Stimulated activated CD4-positive, alpha-beta T cell treated with anti-CD3 and anti-CD28 coated beads, Interleukin-12 subunit alpha, Interleukin-12 subunit beta, amount 100 ng/mL, for 24 hours (primary cell): ENCODE measurements at places on chromosomes 1 and 21.
A peak's percentile ranks its signal among the peaks of the same experiment; 100 is the strongest.

GRCh38 chr1:58762806-58763205, 21.0 kb downstream of the JUN start:
- DNase-seq = no peak

DNA sequence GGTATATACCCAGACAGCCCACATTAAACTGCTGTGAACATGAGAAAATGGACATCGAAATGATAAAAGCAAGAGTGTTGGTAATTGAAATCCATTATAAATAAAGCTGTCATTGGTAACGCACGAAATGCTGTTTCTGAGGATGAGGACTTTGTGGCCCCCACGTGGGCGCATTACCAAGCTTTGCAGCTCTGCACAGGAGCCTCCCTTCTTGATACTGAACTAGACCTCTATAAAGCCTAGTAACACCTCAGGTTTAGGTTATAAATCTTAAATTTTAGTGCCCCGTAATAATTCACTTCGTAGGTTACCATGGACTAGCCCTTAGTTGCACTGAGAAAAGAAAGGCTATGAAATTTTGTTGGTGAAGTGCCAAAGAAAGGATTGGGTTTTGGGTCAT, 45.4 kb downstream of the ADARB1 start:
- no peak for DNase-seq

DNA sequence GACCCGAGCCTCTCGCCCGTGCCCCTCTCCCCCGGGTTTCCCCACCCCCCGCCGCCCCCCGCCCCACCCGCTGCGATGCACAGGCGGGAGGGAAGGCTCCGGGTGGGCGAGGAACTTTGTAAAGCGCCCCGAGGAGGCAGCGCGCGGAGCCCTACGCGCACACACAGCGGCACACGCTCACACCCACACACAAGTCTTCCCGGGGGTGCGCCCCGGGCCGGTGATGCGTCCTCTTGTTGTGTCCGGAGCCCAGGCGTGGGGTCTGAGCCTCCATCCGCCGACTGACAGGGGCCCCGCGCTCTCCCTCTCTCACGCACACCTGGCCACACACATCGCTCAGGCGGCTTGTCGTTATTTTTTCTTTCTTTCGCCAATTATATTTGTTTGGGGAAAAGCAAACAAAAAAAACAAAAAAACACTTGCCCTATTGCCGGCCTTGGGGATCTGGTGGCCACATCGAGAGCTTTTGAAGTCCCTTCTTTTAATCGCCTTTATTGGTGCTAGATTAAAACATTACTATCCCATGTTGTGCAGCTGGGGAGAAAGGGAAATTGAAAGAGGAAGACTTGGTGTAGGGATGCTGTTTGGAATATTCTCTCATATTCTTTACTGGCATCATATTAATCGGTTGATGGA, 770 bp downstream of the NTNG1 start:
- peak; percentile 4 for DNase-seq

- DNase-seq = no peak
These were observed 44.6 kb upstream of the BCL9 start for GRCh38 chr1:147496571-147497210.

DNA sequence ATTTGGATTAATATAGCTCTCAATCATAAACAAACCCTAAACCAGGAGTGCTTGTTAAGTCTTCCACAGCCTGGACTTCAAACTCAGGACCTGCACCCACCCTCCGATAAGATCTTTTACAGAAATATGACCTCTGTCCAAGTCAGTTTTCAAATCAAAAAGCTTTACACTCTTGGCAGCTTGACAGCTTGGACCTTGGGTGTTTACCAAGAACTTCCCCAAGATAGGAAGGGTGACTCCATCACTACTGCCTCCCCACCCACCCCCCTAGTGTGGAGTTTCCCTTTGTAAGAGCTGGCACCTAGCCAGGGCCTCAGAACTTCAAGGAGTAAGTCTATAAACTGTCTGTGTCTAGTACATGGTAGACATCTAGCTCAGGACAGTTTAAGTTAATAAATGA, 9.6 kb downstream of the BCAR3 start:
- DNase-seq = no peak

DNA sequence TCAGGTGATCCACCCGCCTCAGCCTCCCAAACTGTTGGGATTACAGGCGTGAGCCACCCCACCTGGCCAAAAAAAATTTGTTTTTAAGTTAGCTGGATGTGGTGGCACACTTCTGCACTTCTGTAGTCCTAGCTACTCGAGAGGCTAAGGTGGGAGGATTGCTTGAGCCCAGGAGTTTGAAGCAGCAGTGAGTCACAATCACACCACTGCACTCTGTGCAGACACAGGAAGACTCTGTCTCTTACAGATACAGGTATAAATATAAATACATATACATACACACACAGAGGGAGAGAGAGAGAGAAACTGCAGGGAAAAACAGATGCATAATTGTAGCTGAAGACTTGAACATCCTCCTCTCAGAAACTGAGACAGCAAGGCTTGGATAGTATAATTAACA, 34.8 kb upstream of the EPS15 start:
- DNase-seq = no peak
